ENCODE measurements at places on chromosomes 2 and 18.

GRCh38 chr2:44869761-44870160, 71.7 kb upstream of the SIX3 start:
- H3K4me1 ChIP-seq = no peaks in the 10 kb centered on the region
- no peak overlapping the region for H3K4me3 ChIP-seq
- no peak for DNase-seq
- no peak overlapping the region for H3K27ac ChIP-seq
- no peaks in the 10 kb centered on the region for H3K36me3 ChIP-seq

- H3K36me3 ChIP-seq = peaks cover 6% of the 10 kb centered on the region
- H3K4me3 ChIP-seq = no peak overlapping the region
- no peak overlapping the region for H3K27ac ChIP-seq
Measured at GRCh38 chr2:69384618-69385081, 2.4 kb downstream of the GFPT1 start.

DNA sequence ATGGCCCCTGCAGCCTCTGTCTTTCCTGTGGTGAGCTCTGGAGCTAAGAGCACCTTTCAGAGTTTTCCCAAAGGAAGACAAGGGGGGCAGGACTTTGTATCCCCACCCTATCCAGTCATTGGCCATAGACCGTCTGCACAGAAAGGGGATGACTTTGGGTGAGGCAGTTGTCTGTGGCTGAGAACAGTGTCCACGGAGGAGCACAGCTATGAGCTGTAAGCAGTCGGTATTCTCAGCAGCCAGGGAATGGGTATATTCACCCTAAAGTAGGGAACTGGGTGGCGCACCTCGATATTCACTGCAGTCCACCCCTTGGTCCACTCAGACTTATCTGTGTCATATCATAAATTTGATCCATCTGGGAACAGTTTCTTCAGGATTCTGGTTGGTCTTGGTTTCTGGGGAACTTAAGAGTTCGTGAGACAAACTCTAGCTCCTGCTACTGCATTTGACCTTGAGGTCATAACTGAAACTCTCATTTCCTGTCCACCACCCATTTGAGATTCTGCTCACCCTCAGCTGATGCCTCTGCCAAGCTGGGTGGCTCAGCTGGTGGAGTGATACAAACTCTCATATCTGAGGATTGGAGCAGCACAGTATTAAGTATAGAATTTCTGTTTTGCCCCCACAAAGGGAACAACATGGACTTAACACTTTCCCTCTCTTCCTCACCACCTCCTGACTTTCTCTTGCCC, 45.2 kb upstream of the SCG2 start:
- H3K27me3 ChIP-seq = peaks cover 4% of the 10 kb centered on the region
- H3K4me1 ChIP-seq = peaks cover 6% of the 10 kb centered on the region
- no peak for DNase-seq
- H3K36me3 ChIP-seq = no peaks in the 10 kb centered on the region
- H3K4me3 ChIP-seq = no peak overlapping the region

- H3K27ac ChIP-seq = no peak overlapping the region
- no peak for DNase-seq
- H3K4me1 ChIP-seq = no peaks in the 10 kb centered on the region
- H3K36me3 ChIP-seq = no peaks in the 10 kb centered on the region
- H3K4me3 ChIP-seq = no peak overlapping the region
Measured at GRCh38 chr18:6482198-6482977, 67.7 kb upstream of the L3MBTL4 start.

DNA sequence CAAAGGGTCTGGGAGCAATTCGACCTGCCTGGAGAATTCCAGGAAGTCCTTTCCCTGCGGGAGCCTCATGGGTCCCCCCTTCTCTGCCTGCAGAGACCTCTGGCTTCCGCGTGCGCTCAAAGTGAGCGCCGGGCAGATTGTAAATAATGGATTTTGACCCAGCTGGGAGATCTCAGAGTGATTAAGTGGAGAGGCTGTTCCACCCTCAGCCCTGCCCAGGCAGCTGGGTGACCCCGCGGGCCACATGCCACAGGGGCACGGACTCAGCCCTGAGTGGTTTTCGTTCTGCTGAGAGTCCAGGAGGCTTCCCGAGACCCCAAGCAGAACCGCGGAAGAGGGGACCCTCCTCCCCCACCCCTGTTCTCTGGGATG, 1.2 kb downstream of the KCNG2 start:
- no peak for DNase-seq
- peaks cover 39% of the 10 kb centered on the region for H3K27me3 ChIP-seq
- H3K36me3 ChIP-seq = peaks cover 2% of the 10 kb centered on the region
- H3K4me1 ChIP-seq = peaks cover 6% of the 10 kb centered on the region
- H3K27ac ChIP-seq = no peak overlapping the region

GRCh38 chr2:197996583-197996982, 192.2 kb downstream of the PLCL1 start:
- no peaks in the 10 kb centered on the region for H3K27me3 ChIP-seq
- H3K4me3 ChIP-seq = no peak overlapping the region
- H3K27ac ChIP-seq = no peak overlapping the region
- no peaks in the 10 kb centered on the region for H3K36me3 ChIP-seq

- H3K27me3 ChIP-seq = peaks cover 64% of the 10 kb centered on the region
- H3K36me3 ChIP-seq = no peaks in the 10 kb centered on the region
- H3K4me1 ChIP-seq = no peaks in the 10 kb centered on the region
Measured at GRCh38 chr2:236177604-236177966, 9.4 kb upstream of the GBX2 start.

- no peak overlapping the region for H3K27ac ChIP-seq
- no peak overlapping the region for H3K4me3 ChIP-seq
- no peak for DNase-seq
- no peaks in the 10 kb centered on the region for H3K4me1 ChIP-seq
- peaks cover 4% of the 10 kb centered on the region for H3K27me3 ChIP-seq
Measured at GRCh38 chr18:36442717-36443116, 145.2 kb downstream of the FHOD3 start.

DNA sequence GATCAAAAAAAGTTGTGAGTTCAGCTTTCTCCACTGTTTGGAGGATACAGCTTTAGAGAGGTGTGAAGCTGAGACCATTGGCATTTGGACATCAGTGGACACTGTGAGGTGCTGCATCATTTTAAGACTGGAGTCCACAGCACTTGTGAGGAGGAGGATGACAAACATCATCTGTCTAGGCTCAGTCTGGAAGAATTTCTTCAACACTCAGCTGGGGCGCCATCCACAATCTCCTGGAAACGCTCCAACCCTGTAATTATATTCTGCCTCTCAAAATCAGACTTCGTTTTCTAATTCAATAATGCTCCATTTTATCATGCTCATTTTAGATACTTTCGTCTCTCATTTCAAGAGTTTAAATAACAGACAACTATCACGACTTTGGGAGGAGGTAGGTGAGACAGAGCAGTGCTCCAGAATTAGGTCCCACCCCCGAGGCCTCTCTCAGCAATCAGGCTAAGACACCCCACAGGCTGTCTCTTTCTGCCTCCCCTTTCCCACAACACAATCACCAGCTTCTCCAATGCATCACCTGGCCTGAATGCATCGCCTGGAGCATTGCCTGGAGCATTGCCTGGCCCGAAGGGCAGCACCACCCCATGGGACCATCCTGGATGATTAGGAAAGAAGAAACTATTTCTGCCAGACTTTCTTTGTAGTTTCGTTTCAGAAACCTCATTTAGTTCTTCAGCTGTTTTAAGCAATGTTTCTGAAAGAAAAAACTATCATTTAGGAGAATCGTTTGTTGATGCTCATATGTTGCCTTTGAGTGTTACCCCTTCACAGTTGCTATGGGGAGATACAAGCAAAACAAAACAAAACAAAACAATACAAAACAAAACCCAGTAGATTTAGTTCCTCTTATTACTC, 37.0 kb upstream of the DPP10 start:
- no peak overlapping the region for H3K4me3 ChIP-seq
- H3K27me3 ChIP-seq = no peaks in the 10 kb centered on the region
- no peaks in the 10 kb centered on the region for H3K4me1 ChIP-seq
- no peak for DNase-seq
- H3K36me3 ChIP-seq = no peaks in the 10 kb centered on the region

DNA sequence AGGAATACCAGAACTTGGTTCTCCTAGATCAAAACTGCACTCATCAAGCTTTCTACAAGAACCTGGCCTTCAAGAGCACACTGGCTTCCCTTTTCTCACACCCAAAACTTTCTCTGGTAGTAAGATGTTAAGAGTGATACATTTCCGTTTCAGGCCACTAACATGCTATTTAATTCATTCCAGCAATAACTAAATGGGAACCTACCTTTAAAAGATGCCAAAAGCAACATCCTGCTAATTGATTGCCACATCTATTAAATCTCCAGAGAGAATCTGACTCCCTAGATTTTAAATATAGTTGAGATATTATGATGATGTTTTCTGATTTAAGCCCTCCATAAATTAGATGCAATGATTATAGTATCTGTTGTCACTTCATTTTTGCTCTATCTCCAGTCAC, 71.6 kb downstream of the KCTD18 start:
- H3K27ac ChIP-seq = no peak overlapping the region
- H3K27me3 ChIP-seq = no peaks in the 10 kb centered on the region
- DNase-seq = no peak
- H3K4me1 ChIP-seq = no peaks in the 10 kb centered on the region
- H3K4me3 ChIP-seq = no peak overlapping the region

GRCh38 chr2:176079831-176080539, 3.8 kb downstream of the EVX2 start:
- peak overlapping the region; percentile 72 for H3K27ac ChIP-seq
- peaks cover 82% of the 10 kb centered on the region for H3K27me3 ChIP-seq

GRCh38 chr2:70354264-70354949, 52.5 kb upstream of the FAM136A start:
- no peaks in the 10 kb centered on the region for H3K36me3 ChIP-seq
- H3K27me3 ChIP-seq = peaks cover 61% of the 10 kb centered on the region
- no peak overlapping the region for H3K4me3 ChIP-seq
- H3K27ac ChIP-seq = no peak overlapping the region
- DNase-seq = no peak

DNA sequence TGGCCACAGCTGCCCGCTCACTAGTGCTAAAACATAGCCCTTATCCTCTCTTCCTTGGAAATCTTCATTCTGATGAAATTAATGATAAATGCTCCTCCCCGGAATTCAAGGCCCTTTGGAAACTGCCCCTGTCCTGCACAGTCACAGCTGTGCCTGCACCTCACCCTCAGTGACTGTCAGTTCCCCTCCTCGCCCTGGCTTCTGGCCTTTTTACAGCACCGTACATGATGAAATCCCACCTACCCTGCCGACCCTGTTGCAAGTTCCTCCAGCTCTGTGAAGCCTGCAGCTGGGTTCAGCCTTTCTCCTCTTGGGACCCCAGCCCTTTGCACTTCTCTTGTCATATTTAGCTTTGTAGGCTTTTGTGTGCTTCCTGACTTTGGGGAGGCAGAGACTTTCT, 48.4 kb downstream of the DCDC2C start:
- no peaks in the 10 kb centered on the region for H3K27me3 ChIP-seq
- H3K27ac ChIP-seq = no peak overlapping the region
- no peak for DNase-seq
- no peak overlapping the region for H3K4me3 ChIP-seq
- H3K4me1 ChIP-seq = no peaks in the 10 kb centered on the region

- no peaks in the 10 kb centered on the region for H3K27me3 ChIP-seq
- no peak for DNase-seq
- no peak overlapping the region for H3K27ac ChIP-seq
- no peak overlapping the region for H3K4me3 ChIP-seq
- peaks cover 38% of the 10 kb centered on the region for H3K36me3 ChIP-seq
Measured at GRCh38 chr2:44321360-44321759, 39.9 kb downstream of the PREPL start.

GRCh38 chr2:240566203-240567136, 1.8 kb upstream of the RNPEPL1 start:
- peak overlapping the region; percentile 91 for H3K4me3 ChIP-seq
- peak overlapping the region; percentile 97 for H3K27ac ChIP-seq
- H3K27me3 ChIP-seq = no peaks in the 10 kb centered on the region
- peaks cover 76% of the 10 kb centered on the region for H3K4me1 ChIP-seq

- H3K27me3 ChIP-seq = peaks cover under 1% of the 10 kb centered on the region
- H3K4me1 ChIP-seq = peaks cover 33% of the 10 kb centered on the region
- peak; percentile 86 for DNase-seq
- H3K27ac ChIP-seq = peak within 1 kb of the TSS; percentile 86
- H3K4me3 ChIP-seq = peak within 1 kb of the TSS; percentile 82
Measured at GRCh38 chr2:231961349-231962166, at the start of gene DIS3L2. TSS of gene DIS3L2 (plus strand) at chr2:231961713. CDS start at chr2:232014928, 53,215 bp downstream.
